Activated T-cell treated with anti-CD3 and anti-CD28 coated beads, Interleukin-2, amount 50 U/mL, for 48 hours (primary cell): ENCODE measurements at places on chromosomes 7 and 10.

DNA sequence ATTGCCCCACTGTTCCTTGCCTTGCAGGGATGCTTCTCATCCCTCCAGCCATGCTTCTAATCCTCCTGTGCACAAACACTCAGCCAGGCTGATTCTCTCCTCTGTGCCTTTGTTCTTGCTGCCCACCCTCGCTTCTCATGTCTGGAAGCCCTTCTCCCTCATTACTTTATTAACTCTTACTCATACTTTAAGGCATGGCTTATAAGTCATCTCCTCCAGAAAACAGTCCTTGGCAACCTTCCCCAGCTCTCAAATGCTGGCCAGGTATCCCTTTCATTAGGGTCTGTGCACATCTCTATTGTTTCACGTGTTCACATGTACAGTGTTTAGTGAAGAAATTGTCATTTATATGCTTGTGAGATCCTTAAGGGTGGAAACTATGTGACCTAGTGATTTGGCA lies 62.9 kb downstream of the ITGB8 start:
- DNase-seq = no peak

DNA sequence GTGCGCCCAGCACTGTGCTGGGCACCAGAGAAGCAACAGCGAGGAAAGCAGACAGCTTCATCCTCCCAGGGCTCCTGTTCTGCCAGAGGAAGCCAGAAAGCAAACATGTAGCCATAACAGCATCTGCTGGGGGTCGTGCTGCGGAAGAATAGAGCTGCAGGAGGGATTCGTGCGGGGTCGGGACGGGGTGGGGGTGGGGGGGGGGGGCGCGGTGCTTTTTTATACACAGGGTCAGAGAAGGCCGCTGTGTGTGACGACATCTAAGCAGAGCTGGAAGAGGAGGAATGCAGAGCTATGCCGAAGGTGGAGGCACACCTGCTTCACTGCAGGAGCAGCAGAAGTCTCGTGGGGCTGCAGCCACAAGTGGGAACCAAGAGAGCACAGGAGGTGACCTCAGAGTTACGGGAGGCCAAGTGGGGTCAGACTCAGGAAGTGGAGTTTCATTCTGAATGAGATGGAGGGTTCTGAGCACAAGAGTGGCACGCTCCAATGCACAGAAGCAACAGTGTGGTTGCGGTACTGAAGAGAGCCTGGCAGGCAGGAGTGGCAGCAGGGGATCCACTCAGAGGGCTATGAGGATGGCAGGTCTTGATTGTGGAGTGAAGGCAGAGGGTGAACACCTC lies 11.1 kb downstream of the PKD1L1 start:
- DNase-seq = peak; percentile 52

GRCh38 chr10:24384954-24385353 lies 176.0 kb downstream of the KIAA1217 start:
- DNase-seq = no peak

DNA sequence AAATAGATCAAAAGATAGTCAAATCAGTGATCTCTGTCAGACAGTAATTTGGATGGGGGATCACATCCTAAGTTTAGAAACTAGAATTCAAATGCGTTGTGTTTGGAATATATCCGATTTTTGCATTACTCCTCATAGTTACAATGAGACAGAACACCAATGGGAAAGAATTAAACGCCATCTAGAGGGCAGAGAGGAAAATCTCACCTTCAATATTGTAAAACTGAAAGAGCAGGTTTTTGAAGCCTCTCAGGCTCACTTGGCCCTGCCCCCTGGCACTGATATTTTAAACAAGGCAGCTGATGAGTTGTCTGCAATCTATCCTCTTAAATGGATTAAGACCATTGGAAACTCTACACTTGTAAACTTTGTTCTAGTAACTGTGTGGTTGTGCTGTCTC lies 17.7 kb downstream of the FRG2B start:
- no peak for DNase-seq

GRCh38 chr7:99331002-99331401 lies 5.3 kb downstream of the ARPC1A start:
- DNase-seq = no peak

DNA sequence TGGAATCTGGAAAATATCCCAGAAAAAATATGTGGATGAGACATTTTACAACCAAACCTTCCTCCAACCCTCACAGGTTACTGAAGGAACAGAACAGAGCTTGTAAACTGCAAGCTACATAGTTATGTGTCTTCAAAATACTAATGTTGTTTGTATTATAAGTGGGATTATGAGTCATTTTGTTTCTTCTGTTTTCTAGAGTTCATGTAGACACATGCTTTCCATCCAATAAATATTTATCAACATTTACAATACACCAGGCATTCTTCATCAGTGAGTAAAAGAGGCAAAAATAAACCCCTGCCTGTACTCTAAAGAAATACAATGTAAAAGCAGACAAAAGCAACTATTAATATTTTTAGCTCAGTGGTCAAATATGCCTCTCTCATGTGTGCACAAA lies 38.0 kb upstream of the TES start:
- no peak for DNase-seq

DNA sequence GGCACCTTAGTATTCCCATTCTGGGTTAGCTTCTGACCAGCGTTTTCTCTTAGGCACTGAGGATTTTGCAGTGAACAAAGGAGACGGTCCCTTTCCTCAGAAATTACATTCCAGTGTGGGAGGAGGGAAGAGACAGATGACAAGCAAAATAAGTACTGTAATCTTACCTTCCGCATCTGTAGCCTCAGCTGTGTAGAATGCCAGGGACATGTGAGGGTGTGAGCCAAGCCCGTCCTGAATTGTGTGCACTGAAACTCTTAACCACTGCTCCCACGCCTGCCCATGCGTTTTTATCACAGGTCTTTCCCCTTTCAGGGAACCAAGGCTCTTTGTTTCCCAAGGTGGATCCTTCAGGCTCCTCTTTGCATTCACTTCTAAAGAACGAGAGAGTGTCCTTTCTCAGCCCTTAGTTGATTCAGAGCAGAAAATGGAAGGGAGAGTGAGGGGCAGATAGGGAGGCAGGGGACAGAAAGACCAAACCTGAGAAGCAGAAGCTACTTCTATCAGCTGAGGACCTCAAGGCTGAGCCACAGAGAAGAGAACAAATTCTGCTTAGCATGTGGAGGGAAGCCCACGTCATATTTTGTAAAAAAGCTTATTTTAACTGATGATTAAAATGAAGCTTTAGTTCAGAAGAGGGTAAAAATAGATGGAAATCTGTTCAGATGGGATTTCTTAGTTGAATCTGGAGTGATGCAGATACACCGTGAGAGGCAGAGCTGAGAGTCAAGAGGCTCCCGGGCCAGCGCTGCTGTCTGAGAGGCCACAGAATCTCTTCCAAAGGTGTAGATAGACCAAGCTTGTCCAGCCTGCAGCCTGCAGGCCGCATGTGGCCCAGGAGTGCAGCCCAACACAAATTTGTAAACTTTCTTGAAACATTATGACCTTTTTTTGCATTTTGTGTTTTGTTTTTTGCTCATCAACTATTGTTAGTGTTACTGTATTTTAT lies 122.5 kb downstream of the CCNY start:
- no peak for DNase-seq

DNA sequence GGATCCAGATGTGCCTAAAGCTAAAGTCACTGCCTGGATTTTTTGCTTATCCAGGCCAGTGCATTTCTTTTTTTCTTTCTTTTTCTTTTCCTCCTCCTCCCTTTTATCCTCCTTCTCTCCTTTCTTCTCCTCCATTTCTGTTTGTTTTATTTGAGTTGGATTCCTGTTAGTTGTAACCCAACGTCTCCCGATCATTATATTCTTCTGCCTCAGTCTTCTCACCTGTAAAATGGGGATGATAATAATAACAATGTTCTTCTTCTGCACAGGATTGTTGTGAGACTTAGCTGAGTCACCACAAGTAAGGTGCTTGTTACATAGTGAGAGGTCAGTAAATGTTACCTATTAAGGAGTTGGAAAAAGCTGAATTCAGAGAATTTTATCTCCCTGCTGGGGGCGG lies 13.7 kb upstream of the FFAR4 start:
- DNase-seq = no peak

DNA sequence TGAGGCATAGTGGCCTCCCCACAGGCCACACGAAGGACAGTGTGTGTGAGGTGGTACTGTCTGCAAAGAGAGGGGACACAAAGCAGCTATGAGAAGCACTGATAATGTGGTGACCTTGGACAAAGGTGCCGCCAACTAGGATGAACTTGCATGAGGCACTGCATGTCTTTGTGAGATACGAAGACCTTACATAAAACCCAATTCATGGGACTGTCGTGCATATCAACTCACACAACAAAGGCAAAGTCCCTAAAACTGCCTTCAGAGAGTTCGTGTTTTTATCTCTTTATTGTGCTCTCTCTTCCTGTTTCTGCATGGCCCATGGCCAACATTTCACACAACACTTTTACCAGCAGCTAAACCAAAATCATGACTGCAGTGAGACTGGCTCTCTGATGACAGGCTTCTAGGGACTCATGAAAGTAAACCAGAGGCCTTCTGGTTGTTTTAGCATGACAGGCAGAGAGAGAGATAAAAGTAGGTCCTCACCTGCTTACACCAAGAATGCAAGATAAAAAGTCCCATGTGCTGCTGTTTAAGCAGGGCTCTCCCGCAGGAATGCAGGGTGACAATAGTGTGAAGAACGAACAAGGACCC lies 347.8 kb downstream of the ELMO1 start:
- DNase-seq = no peak

DNA sequence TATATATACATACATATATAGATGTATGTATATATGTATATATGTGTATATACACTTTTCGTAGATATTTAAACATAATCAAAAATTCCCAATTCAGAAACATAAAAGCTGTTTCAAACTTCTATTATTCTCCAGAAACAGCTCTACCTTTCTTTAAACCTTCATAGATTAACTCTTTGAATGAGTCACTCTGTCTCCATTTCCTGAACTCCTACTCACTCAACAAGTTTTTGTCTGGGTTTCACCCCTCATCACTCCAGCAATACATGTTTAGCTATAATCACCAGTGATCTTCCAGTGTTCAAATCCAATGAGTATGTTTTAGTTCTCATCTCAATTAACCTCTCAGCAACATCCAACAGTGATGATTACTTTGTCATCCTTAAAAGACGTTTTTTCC lies 9.6 kb downstream of the DGKB start:
- DNase-seq = no peak

DNA sequence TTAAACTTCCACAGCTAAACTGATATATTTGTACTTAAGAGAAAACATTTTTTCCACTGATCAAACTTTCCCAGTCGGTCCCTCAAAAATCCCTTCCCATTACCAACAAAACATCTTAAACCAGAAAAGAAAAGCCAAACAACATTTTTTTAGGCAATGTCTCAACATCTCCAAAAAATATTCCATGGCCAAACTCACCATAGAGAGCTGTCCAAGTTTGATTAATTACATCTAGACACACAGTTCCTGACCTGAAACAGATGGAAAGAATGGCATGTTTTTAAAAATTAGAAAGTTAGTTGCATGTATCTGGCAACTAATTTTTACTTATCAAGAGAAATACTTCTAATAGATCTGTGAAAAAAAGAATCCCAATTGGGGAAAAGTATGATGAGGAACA lies 95.4 kb downstream of the UBE2H start:
- no peak for DNase-seq

DNA sequence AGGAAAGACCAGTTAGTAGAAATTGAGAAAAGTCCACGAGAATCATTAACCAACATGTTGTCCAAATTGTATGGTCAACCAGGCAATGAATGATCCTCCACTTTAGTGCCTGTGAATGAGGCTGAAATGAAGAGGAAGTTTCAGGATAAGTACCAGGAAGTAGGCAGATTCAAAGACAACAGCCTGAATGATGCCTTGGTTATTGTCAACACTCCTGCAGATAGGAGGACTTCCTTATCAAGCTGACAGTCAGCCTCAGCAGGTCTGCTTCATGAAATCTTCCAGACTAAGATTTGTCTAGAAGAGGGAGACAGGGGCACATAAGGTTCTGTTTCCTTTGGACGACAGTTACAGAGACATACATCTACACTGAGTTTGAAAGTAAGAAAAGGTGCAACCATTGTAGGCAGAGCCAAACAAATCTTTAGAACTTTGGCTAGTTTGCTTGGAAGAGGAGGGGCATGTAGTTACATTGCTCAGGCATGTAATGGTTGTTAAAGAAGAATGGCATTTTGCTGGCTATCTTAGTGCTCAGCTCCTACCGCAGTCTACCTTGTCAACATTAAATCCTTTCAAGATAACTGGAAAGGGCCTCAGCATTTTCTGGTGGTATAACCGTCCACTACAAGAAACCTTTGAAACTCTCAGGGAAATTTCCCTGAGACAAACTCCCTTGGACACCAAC lies 81.4 kb downstream of the ABI1 start:
- no peak for DNase-seq

- DNase-seq = peak; percentile 48
These were observed 19.9 kb downstream of the ACTA2 start for GRCh38 chr10:88932539-88933256.

- DNase-seq = no peak
These were observed 14.4 kb downstream of the WDFY4 start for GRCh38 chr10:48699011-48699627.

GRCh38 chr7:23491502-23491901 lies 21.2 kb upstream of the IGF2BP3 start:
- DNase-seq = no peak

GRCh38 chr7:146892151-146892550 lies 775.5 kb downstream of the CNTNAP2 start:
- DNase-seq = no peak

DNA sequence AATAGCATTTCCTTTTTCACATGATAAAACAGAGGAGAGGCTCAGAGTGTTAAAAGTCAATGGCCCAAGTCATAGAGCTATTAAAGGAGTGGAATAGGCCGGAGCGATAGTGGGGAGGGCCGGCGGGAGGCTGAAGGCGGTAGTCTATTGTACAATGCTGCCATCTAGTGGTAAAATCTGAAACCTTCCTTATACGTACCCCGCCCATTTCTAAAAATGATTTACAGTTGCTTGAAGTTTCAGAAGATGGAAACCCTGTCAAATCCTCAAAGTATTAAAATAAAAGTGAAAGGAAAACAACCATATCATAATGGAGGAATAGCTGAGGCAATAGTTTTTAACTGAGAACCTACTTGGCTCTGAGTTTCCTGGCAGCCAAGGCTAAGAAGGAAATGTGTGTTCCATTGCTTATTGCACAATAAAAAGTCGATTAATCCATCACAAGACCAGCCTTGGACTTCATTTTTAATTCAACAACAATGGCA lies 209.1 kb downstream of the CCSER2 start:
- DNase-seq = no peak

- DNase-seq = no peak
These were observed 108.8 kb downstream of the ATE1 start for GRCh38 chr10:121819049-121819448.

DNA sequence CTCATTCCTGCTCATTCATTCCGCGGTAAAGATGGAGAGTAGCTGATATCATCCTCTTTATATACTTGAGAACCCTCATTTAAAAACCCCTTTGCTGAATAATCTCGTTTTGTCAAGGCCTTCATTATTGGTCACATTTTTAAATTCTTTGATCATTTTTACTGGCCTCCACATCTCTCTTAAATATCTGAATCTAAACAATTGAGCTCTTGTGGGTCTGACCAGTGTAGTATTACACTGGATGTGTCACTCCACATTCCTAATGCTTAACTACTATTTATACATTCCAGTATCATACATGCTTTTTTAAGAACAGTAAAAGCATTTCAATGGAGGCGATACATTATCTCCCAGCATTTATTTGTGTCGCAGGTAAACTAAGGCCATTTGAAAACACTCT lies 12.6 kb upstream of the PRPS1L1 start:
- no peak for DNase-seq

- DNase-seq = no peak
These were observed 51.5 kb upstream of the OSBPL3 start for GRCh38 chr7:25031432-25031831.
